ENCODE measurements at places on chromosomes 6 and 20.

- no peak for DNase-seq
Measured at GRCh38 chr20:7302250-7302649, 534.8 kb downstream of the BMP2 start.

DNA sequence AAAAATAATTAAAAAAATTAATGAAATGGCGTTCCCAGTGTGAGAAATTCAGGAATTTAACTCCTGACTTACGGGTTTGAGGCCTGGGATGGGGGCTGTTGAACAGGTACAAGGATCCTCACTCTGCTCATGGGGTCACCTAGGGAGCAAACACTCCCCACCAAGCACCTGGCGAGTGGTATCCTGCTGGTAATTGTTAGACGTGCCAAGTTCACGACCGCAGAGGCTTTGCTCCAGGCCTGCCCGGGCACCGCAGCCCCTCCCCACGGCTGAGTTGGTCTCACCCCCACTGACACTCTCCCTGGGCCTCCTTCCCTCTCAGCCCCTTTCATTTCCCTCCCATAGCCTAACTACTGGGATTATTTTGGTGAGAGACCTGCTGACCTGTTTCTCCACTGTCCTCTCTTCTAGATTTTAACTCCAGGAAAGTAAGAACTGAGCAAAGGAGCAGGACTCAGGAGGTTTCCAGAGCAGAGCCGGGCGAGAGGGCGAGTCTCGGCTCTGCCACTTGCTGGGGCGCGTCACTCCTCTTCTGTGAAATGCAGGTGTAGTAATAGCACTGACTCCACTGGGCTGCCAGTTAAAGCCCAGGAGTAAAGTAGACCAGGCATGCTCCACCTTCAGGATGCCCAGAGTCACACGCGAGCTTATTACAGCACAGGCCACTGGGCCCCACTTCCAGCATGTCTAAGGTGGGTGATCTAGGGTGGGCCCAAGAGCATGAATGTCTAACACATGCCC is 22.8 kb downstream of the BMP7 start:
- DNase-seq = no peak

GRCh38 chr20:39799366-39799965 is 837.3 kb downstream of the DHX35 start:
- no peak for DNase-seq

DNA sequence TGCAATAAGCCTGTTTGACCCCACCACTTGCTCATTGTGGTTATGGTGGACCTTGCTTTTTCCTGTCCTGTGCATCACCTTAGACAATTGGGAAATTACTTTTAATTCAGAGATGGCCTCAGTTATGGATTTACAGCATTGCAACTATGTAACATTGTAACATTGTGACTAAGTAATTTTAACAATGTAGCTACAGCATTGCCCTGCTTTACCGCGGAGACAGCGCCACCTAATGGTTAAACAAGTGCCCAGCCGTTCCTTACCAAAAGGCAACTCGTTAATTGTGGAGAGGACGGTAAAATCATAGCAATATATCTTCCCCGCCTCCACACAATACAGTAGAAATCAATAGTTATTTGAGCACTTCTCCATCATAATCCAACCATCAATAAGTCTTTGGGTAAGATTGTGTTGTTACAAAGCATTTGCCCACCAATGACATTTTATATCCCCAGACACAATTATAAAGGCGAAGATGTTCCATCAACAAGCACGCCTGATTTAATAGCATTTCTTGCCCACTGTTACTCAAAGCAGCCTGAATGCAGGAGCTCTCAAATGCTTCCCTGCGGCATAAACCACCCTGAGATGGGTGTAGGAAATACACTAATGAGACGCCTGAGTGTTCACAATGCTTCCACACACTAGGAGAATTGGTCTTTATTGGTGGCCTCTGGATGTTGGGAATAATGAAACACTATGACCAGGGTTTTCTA is 93.7 kb downstream of the PROKR2 start:
- DNase-seq = peak; percentile 68

DNA sequence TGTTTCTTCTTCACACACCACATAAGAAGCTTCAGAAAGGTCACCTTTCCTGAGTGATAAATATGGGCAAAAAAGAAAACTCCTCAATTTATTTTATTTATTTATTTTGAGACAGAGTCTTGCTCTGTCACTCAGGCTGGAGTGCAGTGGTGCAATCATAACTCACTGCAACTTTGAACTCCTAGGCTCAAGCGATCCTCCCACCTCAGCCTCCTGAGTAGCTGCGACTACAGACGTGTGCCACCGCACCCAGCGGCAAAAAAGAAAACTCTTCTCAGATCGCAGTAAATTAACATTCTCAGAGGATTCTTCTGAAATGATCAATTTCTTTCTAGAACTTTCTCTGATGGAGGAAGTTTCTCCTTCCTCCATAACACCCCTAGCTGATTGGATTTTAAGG is 111.2 kb downstream of the TRERF1 start:
- DNase-seq = no peak

GRCh38 chr6:94597487-94597886 is 979.8 kb upstream of the MANEA start:
- no peak for DNase-seq

GRCh38 chr20:4476903-4477500 is 244.7 kb upstream of the PRND start:
- no peak for DNase-seq

DNA sequence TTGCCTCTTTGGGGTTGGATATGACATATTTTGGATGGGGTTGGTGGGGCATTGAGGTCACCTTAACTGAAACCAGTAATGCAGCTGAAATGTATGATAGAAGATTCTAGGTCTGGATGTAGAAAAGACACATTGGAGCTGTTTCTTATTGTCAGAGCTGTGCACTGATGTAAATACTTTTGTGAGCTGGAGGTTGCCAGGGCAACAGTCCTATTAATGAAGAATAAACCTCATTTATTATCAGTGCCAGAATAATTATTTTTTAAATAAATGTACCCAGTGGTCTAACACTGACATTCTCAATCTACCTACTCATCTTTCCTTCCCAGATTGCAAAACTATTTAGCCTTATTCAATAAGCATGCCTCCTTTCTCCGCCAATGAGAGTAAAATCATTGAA is 57.0 kb downstream of the CAP2 start:
- no peak for DNase-seq

- no peak for DNase-seq
Measured at GRCh38 chr6:100892116-100892515, 11.0 kb upstream of the ASCC3 start.

DNA sequence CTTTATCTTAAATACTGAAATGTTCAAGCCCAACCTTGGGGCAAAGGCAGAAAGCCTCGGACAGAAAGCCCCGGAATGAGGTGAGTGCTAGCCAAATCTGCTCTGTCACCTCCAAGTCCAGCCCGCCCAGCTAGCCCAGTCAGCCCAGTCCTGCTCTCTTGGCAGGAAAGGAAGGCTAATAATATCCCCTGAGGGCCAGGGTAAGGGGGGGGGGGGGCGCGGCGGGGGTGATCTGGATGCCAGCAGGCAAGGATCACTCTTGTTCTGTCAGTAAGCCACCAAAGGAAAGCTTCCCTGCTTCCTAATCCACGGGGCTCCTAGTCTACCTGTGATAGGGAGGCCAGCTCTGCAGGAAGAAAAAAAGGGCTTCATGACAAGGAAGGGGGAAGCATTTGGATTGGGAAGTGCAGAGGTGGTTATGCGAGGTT is 1.1 kb downstream of the NDRG3 start:
- peak; percentile 50 for DNase-seq

GRCh38 chr20:53223626-53224172 is 251.5 kb downstream of the TSHZ2 start:
- no peak for DNase-seq

- DNase-seq = no peak
Measured at GRCh38 chr6:26126394-26127235, 39.4 kb downstream of the HFE start.

DNA sequence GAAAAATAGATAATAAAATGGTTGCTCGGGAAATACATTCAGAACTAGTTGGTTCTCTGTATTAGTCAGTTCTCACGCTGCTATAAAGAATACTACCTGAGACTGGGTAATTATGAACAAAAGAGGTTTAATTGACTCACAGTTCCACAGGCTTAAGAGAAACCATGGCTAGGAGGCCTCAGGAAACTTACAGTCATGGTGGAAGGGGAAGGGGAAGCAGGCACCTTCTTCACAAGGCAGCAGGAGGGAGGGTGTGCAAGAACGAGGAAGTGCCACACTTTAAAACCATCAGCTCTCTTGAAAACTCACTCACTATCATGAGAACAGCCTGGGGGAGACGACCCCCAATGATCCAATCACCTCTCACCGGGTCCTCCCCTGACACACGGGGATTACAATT is 24.2 kb upstream of the SNX9 start:
- DNase-seq = no peak

DNA sequence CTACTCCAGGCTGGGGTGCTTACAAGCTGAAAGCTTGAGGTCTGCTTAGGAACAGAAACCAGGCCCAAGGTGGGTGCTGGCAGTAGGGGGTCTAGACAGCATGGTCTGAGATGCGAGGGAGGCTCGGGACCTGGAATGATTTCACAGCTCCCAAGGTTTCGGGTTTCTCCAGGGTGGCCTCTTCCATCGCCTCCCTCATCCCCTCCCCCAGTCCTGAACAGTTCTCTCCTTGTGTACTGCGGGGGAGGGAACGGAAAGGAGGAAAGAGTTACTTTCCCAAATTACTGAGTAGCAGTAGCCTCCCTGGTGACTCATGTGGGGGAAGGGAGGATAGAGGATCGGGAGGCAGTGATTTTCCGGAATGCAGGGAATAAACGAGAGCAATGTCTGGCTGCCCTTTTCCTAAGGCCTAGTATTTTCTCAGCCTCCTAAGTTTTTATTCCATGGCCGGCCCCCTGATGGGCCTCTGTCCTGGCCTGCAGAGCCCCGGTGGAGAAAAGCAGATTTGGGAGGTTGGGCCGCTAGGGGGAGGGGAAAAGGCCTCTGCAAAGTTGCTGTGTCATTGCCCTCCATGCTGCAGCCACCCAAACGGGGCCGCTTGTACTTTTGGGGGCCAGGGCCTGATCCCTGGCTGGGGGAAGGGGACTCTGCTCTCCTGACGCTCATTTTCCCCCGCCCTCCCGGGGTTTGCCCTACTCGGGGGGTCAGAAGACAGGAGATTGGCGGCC is 1.5 kb downstream of the BRD2 start:
- DNase-seq = peak; percentile 55

- no peak for DNase-seq
Measured at GRCh38 chr6:145878591-145879295, 64.1 kb upstream of the FBXO30 start.

DNA sequence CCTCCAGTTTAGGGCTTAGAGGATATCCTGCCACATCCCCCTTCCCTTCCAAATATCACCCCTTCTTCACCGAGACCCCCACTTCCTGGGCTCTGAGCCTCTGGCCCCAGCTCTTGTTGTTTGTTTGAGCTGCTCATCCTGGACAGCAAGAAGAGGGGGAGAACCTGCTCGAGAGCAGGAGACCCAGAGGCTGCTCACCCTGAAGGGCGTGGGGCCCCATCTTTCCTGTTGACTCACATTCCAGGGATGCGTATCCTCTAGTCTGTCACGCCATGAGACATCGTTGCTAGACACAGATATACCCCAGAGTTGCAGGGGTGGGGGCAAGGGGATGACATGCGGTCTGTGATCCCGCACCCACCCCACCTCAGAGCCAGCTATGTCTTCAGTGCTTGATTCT is 5.7 kb upstream of the TNXB start:
- DNase-seq = no peak

DNA sequence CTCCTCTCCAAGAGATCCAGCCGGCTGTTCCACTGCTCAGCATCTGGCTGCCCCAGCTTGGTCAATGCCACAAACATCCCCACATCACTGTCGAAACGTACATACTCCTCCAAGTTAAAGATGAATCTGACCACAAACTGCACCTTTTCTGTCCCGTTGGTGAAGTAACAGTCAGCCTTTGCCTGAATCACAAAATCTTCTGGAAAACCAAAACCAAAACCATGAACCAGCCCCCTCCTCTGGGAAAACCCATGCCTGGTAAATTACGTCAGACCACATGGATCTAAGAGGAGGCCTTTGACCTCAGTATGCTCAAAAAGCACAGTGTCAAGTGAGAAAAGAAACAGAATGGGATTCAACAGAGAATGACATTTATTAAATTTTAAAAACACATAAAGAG is 1.7 kb downstream of the HLA-DOB start:
- DNase-seq = no peak

DNA sequence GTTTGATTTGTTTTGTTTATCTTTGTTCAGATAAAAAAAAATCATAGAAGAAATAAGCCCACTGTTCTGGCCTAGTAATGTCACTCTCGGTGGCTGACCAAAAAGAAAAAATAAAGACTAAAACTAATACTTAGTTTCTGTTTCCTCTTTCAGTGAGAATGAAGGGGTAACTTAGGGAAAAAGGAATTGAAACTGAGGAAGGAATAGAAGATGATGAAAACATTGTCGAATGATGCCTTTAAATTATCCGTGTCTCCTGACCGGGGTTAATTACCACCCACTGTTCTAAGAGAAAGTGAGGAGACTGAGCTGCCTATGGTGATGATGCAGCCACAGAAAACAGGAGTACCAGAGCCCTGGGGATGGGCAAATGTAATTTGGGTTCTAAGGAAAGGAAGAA is 73.1 kb downstream of the PTCHD4 start:
- DNase-seq = no peak

DNA sequence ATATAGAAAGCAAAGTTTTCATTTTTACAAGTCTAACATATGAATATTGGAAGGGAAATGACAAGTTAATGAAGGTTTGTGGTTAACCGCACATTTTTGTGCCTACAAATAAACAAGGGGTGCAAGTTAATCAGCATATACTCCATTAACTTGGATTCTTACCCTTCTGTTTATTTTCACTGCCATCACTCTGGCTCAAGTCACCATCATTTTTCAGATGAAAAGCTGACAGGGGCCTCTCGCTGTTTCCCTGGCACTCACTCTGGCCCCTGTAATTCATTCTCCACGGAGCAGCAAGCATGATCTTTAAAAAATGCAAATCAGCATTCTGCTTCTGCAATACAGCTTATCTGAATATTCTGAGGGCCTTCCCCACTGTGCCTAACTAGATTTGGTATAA is 29.8 kb downstream of the APCDD1L start:
- DNase-seq = no peak

DNA sequence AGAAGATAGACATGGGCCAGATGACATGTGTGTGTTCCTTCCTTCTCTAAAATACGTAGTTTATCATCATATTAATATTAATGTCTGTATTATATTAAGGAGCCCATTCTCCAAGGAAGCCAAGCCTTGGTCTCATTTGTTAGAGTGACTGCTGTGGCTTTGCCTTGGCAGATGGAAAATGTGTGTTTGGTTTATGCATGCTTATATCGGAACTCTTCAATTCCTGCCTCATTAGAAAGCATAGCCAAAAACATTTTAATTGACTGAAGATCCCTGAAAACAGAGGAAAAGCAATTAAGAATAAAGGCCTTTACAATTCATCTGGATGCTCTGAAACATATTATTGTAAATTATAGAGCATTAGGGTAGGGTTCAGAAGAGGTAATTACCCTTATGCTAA is 106.4 kb downstream of the COL9A1 start:
- no peak for DNase-seq
